IMR-90 (cell line): ENCODE measurements at places on chromosomes 16 and 17. TPM values are rescaled to one million over a fixed set of nuclear protein-coding genes. Genes with fewer than 3 reads are reported as not detected.

Gene MSLN
- total RNA-seq = not detected in 2 replicates

Gene TMEM204
- 7.0 and 7.2 TPM in 2 replicates for total RNA-seq

Gene HP
- total RNA-seq = not detected in 2 replicates

Gene FKBP10
- total RNA-seq = 156 and 170 TPM in 2 replicates

Gene CHST6
- total RNA-seq = under 0.01 TPM in 2 replicates

Gene AMFR
- 215 and 216 TPM in 2 replicates for total RNA-seq

Gene ARL4D
- 12.5 and 12.8 TPM in 2 replicates for total RNA-seq

Gene PRSS33
- not detected in 2 replicates for total RNA-seq

Gene OR2C1
- total RNA-seq = under 0.01 TPM in 1 of 2 replicates, not detected in the other

Gene SMTNL2
- total RNA-seq = not detected in 2 replicates

GRCh38 chr16:46519063-46519462 lies 102.1 kb downstream of the SHCBP1 start:
- H3K4me3 ChIP-seq = no peak overlapping the region
- no peak overlapping the region for H3K27ac ChIP-seq
- no peaks in the 10 kb centered on the region for H3K27me3 ChIP-seq
- H3K4me1 ChIP-seq = no peaks in the 10 kb centered on the region
- no peaks in the 10 kb centered on the region for H3K36me3 ChIP-seq

- no peak for DNase-seq
- H3K4me1 ChIP-seq = no peaks in the 10 kb centered on the region
- peaks cover 18% of the 10 kb centered on the region for H3K27me3 ChIP-seq
- H3K27ac ChIP-seq = no peak overlapping the region
- no peak overlapping the region for H3K4me3 ChIP-seq
Observed at GRCh38 chr16:71352466-71352865, 6.1 kb upstream of the CALB2 start.

- H3K36me3 ChIP-seq = no peaks in the 10 kb centered on the region
- no peaks in the 10 kb centered on the region for H3K4me1 ChIP-seq
- no peak overlapping the region for H3K27ac ChIP-seq
Observed at GRCh38 chr17:39774047-39774446, 36.3 kb downstream of the GRB7 start.

GRCh38 chr17:36784633-36785032 lies 152.6 kb upstream of the LHX1 start:
- no peaks in the 10 kb centered on the region for H3K36me3 ChIP-seq
- DNase-seq = no peak
- H3K4me3 ChIP-seq = no peak overlapping the region
- no peaks in the 10 kb centered on the region for H3K4me1 ChIP-seq

DNA sequence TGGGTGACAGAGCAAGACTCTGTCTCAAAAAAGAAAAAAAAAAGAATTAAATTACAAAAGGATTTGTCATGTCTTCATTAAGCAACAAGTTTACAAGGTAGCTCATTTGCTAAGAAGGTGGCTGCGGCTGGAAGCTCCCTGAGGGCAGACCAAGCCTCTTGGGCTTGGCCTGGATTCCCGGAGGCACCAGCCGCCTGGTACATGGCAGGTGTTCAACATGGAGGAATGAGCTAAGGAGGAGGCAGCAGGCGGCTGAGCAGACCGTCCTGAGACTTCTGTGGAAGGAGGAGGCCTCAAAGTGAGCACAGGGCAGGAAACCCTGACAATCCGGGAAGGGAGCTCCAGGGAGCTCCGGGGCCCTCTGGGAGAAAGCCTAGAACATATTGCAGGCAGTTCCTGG lies 3.2 kb upstream of the MYLK3 start:
- no peaks in the 10 kb centered on the region for H3K27me3 ChIP-seq
- no peak overlapping the region for H3K4me3 ChIP-seq
- no peak overlapping the region for H3K27ac ChIP-seq
- no peaks in the 10 kb centered on the region for H3K36me3 ChIP-seq
- DNase-seq = no peak
- peaks cover 16% of the 10 kb centered on the region for H3K4me1 ChIP-seq

GRCh38 chr16:85555719-85556455 lies 57.2 kb upstream of the GSE1 start:
- no peaks in the 10 kb centered on the region for H3K36me3 ChIP-seq
- peaks cover 10% of the 10 kb centered on the region for H3K4me1 ChIP-seq
- peak overlapping the region; percentile 93 for H3K4me3 ChIP-seq
- no peak for DNase-seq

- no peaks in the 10 kb centered on the region for H3K36me3 ChIP-seq
- no peak overlapping the region for H3K4me3 ChIP-seq
- H3K27me3 ChIP-seq = no peaks in the 10 kb centered on the region
- no peak overlapping the region for H3K27ac ChIP-seq
- H3K4me1 ChIP-seq = no peaks in the 10 kb centered on the region
- no peak for DNase-seq
Observed at GRCh38 chr16:76913046-76913445, 277.9 kb upstream of the MON1B start.

- no peaks in the 10 kb centered on the region for H3K27me3 ChIP-seq
- no peaks in the 10 kb centered on the region for H3K36me3 ChIP-seq
- H3K27ac ChIP-seq = peak overlapping the region; percentile 81
Observed at GRCh38 chr16:4273858-4274311, 1.1 kb upstream of the TFAP4 start.

DNA sequence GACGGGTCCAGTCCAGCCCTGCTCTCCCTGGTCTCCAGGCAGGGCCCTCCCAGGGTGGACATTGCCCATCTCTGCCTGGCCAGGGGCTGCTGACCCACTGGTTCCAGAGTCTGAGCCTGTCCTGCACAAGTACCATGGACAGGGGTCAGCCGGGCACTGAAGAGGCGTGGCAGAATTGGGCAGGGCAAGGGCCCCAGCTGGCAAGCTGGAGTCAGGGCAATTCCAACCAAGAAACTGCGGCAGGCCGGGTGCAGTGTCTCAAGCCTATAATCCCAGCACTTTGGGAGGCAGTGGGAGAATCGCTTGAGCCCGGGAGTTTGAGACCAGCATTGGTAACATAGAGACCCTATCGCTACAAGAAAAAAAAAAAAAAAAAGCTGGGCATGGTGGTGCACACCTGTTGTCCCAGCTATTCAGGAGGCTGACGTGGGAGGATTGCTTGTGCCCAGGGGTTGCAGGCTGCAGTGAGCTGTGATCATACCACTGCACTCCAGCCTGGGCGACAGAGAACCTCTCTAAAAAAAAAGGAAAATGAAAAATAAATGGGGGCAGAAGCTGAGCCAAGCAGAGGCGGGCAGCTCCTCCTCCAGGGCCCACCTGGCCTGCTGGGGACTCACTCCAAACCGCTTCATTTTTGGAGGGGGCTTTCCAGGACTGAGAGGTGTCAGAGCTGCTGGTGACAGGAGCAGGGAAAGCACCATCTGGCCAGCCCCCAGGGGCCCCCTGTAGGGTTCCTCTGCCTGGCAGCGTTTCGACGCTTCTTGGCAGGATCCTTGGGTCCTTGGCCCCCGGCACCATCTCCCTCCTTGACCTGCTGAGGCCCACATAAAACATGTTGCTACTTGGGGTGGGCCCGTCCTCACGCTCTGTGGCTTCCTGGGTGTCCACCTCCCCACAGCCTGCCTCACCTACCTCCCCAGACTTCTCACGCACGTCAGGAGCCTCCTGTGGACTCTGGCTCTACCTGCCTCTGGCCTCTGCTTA lies 2.9 kb upstream of the MAFG start:
- H3K4me3 ChIP-seq = no peak overlapping the region
- no peak for DNase-seq
- H3K36me3 ChIP-seq = peaks cover 27% of the 10 kb centered on the region; the same call in 1 of the 2 replicates
- H3K27ac ChIP-seq = no peak overlapping the region

DNA sequence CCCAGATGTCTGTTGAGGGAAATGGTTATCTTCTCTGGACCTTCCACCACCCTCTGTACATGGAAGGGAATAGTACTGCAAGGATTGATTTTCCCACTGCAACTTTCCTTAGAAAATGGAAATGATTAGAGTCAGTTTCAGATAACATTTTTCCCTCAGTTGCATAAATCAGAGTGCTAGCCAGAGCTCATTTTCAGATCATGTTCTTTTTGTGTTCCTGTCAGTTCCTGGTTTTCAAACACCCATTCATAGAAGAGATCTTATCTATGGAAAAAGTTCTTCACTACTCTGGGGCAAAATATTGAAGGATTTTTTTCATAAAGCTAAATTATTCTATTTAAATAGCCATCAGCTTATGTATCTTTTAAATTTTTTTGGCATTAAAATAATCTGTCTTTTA lies 11.7 kb upstream of the COX10 start:
- H3K4me3 ChIP-seq = no peak overlapping the region
- H3K36me3 ChIP-seq = 0 out of 2 replicates have a peak, but pooled peaks cover 1% of the 10 kb centered on the region
- peaks cover 6% of the 10 kb centered on the region for H3K4me1 ChIP-seq
- DNase-seq = no peak

DNA sequence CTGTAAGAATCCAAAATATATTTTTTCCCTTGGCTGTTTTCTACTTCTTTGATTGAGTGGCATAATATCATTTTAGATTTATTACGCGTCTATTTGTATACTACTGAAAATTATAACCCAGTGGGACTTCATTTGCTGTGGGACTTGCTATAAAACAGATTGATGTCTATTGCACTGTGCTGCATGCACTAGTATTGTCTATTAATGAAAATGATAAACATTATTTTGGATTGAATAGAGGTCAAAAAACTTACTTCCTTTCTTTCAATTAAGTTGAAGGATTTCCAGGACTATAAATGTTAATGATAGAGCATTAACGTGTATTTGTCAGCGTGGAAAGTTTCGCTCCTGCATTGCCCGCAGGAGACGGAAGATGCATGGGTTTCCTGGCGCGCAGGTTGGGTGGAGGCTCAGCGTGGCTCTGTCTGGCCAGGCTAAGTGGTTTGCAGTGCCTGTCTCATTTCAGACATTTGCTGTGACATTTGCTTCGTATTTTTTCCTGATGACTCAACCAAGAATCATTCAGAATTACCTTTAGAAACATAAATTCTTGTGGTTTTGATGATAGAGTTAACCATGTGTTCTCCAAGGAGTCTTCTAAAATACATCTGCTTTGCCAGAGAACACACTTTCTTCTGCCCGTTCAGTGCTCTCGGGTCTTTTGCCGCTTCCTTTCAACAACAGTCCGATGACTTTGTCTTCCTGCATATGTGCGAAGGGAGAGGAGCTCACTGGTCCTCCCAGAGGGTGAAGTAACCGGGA lies 216.7 kb downstream of the RPTOR start:
- H3K27me3 ChIP-seq = no peaks in the 10 kb centered on the region
- DNase-seq = peak; percentile 88
- H3K4me1 ChIP-seq = peaks cover 24% of the 10 kb centered on the region
- H3K36me3 ChIP-seq = peaks cover 2% of the 10 kb centered on the region; the same call in 1 of the 2 replicates

GRCh38 chr17:65698381-65699061 lies 137.1 kb upstream of the AXIN2 start:
- no peaks in the 10 kb centered on the region for H3K36me3 ChIP-seq
- no peaks in the 10 kb centered on the region for H3K27me3 ChIP-seq
- H3K4me1 ChIP-seq = peaks cover 5% of the 10 kb centered on the region
- peak; percentile 76 for DNase-seq
- no peak overlapping the region for H3K27ac ChIP-seq

GRCh38 chr16:50708373-50709060 lies 15.1 kb downstream of the NOD2 start:
- no peak overlapping the region for H3K27ac ChIP-seq
- H3K36me3 ChIP-seq = no peaks in the 10 kb centered on the region
- H3K4me3 ChIP-seq = no peak overlapping the region
- no peak for DNase-seq
- no peaks in the 10 kb centered on the region; the same call in none of the 2 replicates for H3K27me3 ChIP-seq

GRCh38 chr16:56833243-56833970 lies 31.6 kb upstream of the SLC12A3 start:
- H3K36me3 ChIP-seq = peaks cover 41% of the 10 kb centered on the region
- DNase-seq = no peak

GRCh38 chr16:3713587-3714242 lies 3.6 kb downstream of the TRAP1 start:
- no peak for DNase-seq
- no peak overlapping the region for H3K27ac ChIP-seq
- no peaks in the 10 kb centered on the region for H3K27me3 ChIP-seq
- peaks cover 11% of the 10 kb centered on the region for H3K36me3 ChIP-seq
- no peak overlapping the region for H3K4me3 ChIP-seq

DNA sequence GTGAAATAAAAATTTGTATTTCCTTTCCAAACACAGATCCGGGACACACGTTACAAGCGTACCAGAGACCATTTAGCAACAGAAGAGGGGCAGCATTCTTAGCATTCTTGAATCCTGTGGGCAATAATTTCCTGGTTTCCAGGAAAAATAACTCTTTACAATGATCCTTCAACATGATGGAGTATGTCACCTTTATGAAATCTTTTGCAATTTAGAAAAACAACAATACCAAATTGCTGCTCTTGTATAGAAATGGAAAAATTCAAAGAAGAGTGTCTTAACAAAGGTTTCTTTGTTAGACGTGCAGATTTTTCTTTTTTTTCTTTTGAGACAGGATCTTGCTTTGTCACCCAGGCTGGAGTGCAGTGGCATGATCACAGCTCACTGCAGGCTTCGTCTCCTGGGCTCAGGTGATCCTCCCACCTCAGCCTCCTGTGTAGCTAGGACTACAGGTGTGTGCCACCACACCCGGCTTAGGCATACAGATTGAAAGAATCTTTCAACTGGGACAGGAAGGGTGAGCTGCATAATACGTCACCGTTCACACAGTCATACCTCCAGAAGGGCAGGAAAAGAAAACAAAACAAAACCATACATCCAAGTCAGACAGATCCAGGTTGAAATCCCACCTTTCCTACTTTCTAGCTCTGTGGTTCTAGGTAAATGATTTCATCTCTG lies 10.8 kb upstream of the GCSH start:
- no peaks in the 10 kb centered on the region; the same call in none of the 2 replicates for H3K27me3 ChIP-seq
- no peaks in the 10 kb centered on the region for H3K4me1 ChIP-seq
- no peaks in the 10 kb centered on the region for H3K36me3 ChIP-seq
- no peak for DNase-seq

GRCh38 chr17:47120521-47121095 lies 68.5 kb downstream of the CDC27 start:
- no peak overlapping the region for H3K27ac ChIP-seq
- peaks cover 4% of the 10 kb centered on the region for H3K4me1 ChIP-seq
- H3K4me3 ChIP-seq = no peak overlapping the region
- DNase-seq = peak; percentile 77

- no peak overlapping the region for H3K4me3 ChIP-seq
- no peak overlapping the region for H3K27ac ChIP-seq
- no peaks in the 10 kb centered on the region for H3K4me1 ChIP-seq
- no peak for DNase-seq
Observed at GRCh38 chr17:16935241-16935663, 36.7 kb downstream of the TNFRSF13B start.

GRCh38 chr16:11615748-11616447 lies 29.2 kb upstream of the LITAF start:
- no peaks in the 10 kb centered on the region for H3K27me3 ChIP-seq
- H3K36me3 ChIP-seq = no peaks in the 10 kb centered on the region
- peaks cover 8% of the 10 kb centered on the region for H3K4me1 ChIP-seq
- no peak overlapping the region for H3K4me3 ChIP-seq
- peak; percentile 41 for DNase-seq
- no peak overlapping the region for H3K27ac ChIP-seq

DNA sequence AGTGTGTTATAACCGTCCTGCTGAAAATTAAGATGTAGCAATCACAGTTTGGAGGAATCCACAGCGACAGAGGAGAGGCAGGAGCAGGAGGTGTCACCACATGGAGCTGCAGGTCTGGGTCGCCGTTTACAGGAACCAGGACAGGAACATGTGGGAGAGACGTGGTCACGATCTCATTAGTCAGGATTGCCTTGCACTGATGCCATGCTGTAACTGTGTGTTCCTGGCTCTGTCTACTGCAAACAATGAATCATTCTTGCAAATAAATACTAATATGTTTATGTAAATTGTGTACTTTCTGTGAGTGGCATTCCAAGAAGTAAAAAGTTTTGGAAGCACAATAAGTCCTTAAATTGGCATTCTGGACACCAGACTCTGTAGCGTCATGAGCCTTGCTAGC lies 271.8 kb downstream of the CPPED1 start:
- H3K36me3 ChIP-seq = no peaks in the 10 kb centered on the region
- no peak overlapping the region for H3K27ac ChIP-seq
